ENCODE measurements at places on chromosomes 11 and 22. TPM values are rescaled to one million over a fixed set of nuclear protein-coding genes. Genes with fewer than 3 reads are reported as not detected.

The RTL10 gene
- 20.7 TPM for total RNA-seq

The PAAF1 gene
- 6.3 TPM for total RNA-seq

The PPFIBP2 gene
- 0.33 TPM for total RNA-seq

The HEPN1 gene
- total RNA-seq: not detected

The KRTAP5-9 gene
- 0.20 TPM for total RNA-seq

The OR2AG1 gene
- total RNA-seq: not detected

The OR51B2 gene
- not detected for total RNA-seq
